ENCODE measurements at places on chromosomes 12 and 14.
A peak's percentile ranks its signal among the peaks of the same experiment; 100 is the strongest.

GRCh38 chr14:30770376-30770775, 104.0 kb upstream of the COCH start:
- DNase-seq = no peak

- DNase-seq = no peak
These were observed 7.2 kb downstream of the KLHL33 start for GRCh38 chr14:20428802-20429201.

- no peak for DNase-seq
These were observed 61.7 kb downstream of the CALM1 start for GRCh38 chr14:90458536-90458935.

DNA sequence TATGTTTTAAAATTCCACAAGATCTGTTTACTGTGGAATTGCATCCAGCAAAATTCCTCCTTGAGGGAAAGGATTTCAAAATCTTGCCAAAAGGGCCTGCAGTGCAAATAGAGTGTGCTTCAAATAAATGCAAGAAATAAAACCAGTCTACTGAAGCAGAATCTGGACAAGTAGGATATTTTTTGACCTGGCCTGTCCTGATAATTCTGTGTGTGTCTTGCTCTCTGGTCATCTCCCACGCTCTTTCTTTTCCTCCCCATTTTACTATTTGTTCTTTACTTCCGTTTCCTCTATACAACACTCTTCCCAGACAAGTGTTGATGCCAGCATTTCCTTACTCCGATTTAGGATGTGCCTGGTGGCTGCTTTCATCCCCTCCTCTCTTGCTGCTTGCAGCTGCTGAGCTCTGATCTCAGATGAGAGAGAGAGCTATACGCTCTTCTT, 115.9 kb downstream of the GPR135 start:
- DNase-seq = no peak

DNA sequence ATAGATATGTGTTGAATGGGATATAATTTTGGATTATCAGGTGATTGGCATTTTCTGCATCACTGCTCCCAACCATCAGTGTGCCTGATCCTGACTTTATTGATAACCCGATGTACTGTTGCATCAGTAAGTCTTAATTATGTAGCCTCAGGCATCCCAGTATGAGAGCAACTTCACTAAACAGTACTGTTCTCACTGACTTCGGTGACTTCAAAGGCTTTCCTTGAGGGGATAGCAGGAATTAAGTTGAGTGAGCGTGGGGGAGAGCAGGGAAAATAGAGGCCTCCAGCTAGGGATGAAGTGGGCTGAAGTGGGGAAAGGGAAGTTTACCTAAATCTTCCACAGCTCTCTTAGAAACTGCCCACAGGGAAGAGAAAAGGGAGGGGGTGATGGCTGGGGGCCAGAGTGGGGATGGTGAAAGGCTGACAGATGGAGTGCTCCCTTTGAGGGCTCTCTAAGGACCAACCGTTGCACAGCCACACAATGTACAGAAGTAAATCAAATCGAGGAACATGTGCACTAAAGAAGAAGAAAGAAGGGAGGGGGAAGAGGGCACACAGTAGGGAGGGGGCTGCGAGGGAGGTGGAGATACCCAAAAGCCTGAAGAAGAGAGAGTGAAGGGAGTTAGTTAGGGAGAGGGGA, 10.7 kb upstream of the NEUROD4 start:
- DNase-seq = peak; percentile 92
